ENCODE measurements at places on chromosomes 4 and X. TPM values are rescaled to one million over a fixed set of nuclear protein-coding genes. Genes with fewer than 3 reads are reported as not detected.

DNA sequence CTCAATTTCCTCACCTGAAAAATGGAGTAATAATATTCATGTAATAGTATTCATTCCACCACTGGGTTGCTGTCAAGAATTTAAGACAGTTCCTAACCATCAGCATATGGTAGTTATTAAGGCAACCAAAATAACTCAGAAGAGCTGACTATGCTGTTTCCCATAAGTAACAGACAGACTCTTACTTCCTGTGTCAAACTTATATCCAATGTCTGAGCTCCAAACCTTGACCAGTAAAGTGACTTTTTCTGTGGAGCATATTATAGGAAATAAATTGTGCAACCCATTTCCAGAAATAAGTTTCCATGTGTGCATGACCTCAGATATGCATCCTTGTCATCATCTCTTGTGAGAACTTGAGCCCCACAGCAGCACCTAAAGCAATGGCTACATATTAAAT, 78.8 kb downstream of the HADH start:
- no peak for DNase-seq

GRCh38 chrX:13780868-13781427, 35.9 kb downstream of the GPM6B start:
- no peak for DNase-seq

Gene ENOPH1
- total RNA-seq = 36.0 TPM

Gene MAGEA9
- not detected for total RNA-seq

- peak; percentile 65 for DNase-seq
These were observed 169.0 kb downstream of the CORIN start for GRCh38 chr4:47668810-47669408.

Gene IL3RA
- total RNA-seq = not detected

Gene ADGRG4
- not detected for total RNA-seq
